ENCODE measurements at places on chromosomes 2 and 18. TPM values are rescaled to one million over a fixed set of nuclear protein-coding genes. Genes with fewer than 3 reads are reported as not detected.

- DNase-seq: no peak
These were observed 119.2 kb upstream of the STK17B start for GRCh38 chr2:196290569-196290968.

DNA sequence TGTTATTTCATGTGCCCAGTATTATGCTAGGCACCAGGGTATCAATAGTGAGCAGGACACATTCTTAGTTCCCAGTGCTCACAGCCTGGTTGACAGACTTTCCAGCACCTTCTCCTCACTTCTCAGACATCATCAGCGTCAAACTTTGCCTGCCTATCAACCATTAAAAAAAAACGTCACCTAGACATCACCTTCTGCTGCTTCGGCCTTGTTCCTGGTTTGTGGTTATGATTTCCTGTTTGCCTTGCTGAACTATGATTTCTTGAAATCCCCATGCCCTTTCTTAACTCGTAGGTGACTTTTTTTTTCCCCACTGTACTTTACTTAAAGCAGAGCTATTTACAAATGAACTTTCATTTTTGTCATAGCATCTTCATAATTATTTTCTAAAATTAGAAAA is 60.4 kb upstream of the NABP1 start:
- DNase-seq: no peak

- DNase-seq: no peak
These were observed 172.9 kb upstream of the SETBP1 start for GRCh38 chr18:44507729-44508325.

- no peak for DNase-seq
These were observed 11.1 kb downstream of the MSGN1 start for GRCh38 chr2:17827316-17827715.

DNA sequence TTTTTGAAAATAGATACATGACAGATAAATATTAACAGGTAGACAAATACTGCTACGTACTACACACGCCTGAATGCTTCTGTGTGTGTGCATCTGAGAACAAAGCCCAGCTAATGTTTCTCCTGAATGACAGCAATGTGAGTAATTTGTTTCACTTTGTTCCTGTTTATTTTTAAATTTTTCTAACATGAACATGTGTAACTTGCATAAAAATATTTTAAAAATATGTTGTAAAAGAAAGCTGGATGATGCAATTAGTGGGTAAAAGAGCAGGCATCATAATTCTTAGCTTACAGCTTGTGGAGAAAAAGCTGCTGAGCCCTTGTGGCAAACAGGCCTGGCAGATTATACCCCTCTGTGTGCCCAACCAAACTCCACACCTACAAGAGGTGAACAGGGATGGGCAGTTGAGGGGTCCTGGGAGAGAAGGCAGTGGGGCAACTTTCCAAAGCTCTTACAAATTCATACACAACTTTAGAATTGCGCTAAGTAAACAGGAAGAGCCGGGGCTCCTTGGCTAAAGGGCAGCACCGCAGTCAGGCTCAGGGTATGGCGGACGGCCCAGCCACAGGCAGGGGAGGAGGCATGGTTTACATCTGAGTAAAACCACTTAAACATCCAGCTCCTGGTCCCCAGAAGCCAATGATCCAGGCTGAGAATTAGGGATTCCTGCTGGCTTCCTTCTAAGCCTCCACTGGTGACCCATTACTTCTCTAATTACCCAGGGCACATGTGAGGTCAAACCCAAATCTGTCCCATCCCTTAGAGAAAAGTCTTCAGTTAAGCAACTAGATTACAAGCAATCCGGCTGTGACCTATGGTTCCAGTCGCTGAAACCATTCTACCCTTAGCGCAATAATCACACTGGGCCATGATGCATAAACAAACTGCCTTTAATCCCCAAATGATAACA is 14.0 kb downstream of the PXDN start:
- DNase-seq: peak; percentile 38

- no peak for DNase-seq
These were observed 96.4 kb downstream of the ANKRD12 start for GRCh38 chr18:9232977-9233376.

DNA sequence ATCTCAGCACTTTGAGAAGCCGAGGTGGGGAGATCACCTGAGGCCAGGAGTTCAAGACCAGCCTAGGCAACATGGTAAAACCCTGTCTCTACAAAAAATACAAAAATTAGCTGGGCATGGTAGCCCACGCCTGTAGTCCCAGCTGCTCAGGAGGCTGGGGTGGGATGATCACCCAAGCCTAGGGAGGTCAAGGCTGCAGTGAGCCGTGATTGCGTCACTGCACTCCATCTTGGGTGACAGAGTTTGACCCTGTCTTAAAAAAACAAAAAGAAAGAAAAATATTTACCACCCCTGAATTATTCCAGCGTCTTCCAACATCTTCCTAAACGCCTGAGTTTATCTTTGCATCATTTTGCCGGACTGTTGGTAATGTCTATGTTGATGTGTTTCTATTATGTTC is 6.2 kb upstream of the IGFBP5 start:
- no peak for DNase-seq

DNA sequence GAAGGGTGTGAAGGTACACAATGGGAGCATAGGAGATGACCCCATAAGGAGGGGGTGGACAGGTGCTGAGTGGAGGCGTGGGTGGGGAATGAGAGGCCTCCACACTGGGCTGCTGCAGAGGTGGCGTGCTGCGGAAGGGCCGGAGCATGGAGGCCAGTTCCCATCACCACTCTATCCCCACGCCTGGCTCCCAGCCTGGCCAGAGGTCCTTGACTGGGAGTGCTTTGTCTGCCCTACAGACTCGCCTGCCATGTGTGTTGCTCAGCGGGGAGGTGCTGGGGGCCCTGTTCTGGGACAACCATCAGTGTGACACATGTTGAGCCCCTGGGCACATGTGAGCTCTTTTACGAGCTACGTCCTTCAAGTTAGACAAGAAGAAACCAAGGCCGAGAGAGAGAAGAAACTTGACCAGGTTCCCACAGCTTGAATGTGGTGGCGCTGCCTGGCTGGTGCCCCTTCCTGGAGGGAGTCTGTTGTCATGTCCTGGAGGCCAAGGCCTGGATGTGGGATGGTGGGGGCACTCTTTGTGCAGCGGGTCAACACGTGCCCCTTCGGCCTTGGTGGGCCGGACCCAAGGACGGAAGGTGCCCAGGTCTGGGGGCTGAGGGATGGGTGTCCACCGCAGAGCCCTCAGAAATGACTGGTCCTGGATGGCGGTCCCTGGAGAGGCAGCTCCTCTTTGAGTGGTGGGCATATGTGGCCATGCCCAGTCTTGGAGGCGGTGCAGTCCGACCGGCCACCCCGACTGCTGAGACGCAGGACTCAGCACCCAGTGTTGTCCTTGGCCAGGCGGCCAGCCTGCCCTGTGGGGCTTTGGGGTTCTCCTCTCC is 1.2 kb upstream of the INPP5D start:
- no peak for DNase-seq

DNA sequence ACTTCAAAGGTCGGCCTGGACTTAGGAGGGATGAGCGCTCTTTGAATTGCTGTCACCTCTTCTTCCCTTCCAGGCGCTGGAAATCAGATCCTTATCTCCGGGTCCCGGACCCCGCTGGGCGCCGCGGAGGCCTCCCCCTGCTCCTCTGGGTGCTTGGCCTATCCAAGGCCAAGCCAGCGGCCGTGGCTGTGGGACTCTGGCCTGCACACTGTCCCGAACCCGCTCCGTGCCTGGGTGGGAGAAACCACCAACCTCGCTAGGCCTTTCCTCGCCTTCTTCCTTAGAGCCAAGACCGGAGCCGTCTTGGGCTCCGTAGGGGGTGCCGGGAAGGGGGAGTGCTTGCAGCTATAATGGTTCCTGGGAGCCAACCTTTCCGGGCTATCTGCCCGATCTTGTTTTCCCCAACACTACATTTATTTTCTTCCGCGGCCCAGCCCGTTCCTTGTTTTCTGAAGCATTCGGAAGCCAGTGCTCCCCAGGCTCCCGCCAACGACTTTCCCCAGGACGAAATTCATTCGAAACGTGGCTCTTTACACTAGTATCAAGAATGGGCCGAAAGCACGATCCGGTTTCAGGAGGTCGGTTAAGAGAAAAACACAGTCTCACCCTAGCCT is 2.4 kb downstream of the OSR1 start:
- no peak for DNase-seq

- DNase-seq: no peak
These were observed 330.6 kb upstream of the SKOR2 start for GRCh38 chr18:47582093-47582492.

- peak; percentile 24 for DNase-seq
These were observed at the start of gene IL1RL2 for GRCh38 chr2:102186791-102187495. IL1RL2 (plus strand) TSS chr2:102187023; CDS start chr2:102187868, 845 bp downstream.

GRCh38 chr18:10003866-10004265 is 90.0 kb downstream of the VAPA start:
- DNase-seq: no peak

DNA sequence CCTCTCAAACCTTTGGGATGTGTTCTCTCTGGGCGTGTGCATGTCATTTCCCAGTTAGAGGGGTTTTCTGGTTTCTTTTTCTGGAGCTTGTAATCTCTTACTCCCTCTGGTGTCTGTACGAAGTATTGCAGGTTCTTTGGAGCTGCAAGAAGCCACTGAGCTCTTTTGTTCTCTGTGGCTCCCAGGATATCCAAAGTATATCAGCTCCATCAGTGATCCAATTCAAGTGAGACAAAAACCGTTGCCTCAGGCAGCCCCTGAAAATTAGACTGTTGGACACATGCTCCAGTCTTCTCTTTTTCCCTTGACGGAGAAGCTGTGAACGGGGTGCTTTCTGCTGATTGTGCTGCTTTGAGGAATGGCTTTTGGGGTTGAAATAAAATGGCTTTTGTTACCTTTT is 59.0 kb upstream of the LDLRAD4 start:
- no peak for DNase-seq

- DNase-seq: no peak
These were observed 1.7 kb upstream of the ASPRV1 start for GRCh38 chr2:69962986-69963730.

DNA sequence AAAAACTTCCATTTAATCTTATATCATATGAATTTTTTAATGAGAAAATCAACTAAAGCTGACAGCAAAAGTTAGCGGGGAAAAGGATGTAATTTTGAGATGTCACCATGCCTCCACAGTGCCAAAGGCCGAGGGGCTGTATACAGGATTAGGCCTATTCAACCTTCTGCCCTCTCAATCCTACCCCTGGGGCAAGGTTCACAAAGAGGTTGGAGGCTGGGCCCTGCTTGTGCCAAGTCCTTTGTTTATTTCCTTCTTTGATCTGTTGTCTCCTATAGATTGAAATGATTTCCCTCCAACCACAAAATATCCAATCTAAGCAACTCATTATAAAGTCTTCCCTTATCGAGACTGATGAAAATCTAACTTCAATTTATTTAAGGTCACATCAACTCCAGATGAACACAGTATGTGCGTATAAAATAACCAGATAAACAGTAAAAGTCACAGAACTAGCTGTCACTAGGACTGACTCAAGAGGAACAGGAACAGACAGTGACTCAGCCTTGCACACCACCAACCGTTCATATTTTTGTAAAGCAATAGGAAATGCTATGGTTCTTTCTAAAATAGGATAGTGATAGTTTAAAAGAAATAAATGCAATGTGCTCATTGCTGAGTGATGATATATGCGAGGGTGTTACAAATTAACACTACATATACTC is 95.8 kb downstream of the SLC25A12 start:
- DNase-seq: no peak

GRCh38 chr2:48209214-48209885 is 303.1 kb upstream of the FBXO11 start:
- DNase-seq: no peak

DNA sequence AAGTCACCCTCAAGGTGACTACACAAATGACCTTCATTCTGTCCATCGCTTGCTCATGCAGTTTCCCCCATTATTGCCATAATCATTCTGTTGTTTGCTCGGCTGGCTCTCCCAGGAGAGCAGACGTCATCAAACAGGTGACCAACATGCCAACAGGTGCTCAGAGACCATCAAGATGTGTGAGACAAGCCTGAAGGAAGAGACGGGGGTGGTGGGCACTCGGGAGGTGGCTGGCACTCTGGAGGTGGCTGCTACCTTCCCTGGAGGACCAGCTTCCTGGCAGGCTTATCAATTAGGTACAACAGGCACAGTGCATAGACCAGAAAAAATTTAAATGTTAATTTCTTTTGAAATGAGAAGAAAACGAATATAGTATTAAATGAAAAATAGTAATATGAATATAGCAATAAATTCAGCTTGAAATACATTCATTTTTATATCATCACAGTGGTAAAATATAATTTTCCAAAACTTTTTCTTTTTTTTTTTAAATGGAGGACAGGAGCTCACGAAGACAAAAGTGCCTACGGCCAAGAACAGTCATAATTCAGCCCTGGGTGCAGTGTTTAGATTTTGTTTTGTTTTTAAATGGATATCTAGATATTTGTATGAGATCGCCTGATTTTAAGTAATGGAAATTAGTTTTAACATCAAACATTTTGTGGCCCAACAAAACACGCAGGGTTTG is 16.9 kb upstream of the HAAO start:
- DNase-seq: no peak

- no peak for DNase-seq
These were observed 54.8 kb downstream of the CDH20 start for GRCh38 chr18:61388010-61388409.

TUBA3E gene
- total RNA-seq: 0.18 TPM

RESP18 gene
- total RNA-seq: not detected

INHBB gene
- total RNA-seq: 0.14 TPM

AQP12A gene
- not detected for total RNA-seq

SLC11A1 gene
- total RNA-seq: 0.55 TPM

PCARE gene
- total RNA-seq: not detected

TMSB10 gene
- 943 TPM for total RNA-seq

PTPRM gene
- 9.2 TPM for total RNA-seq
